ENCODE measurements at places on chromosomes 1 and 21. TPM values are rescaled to one million over a fixed set of nuclear protein-coding genes. Genes with fewer than 3 reads are reported as not detected.

RNF11 gene
- 71.4 TPM for total RNA-seq

PRAMEF4 gene
- not detected for total RNA-seq

TSPAN2 gene
- total RNA-seq, result 0.91 TPM

HEYL gene
- total RNA-seq, result 0.45 TPM

GPATCH2 gene
- 16.6 TPM for total RNA-seq

TSNAX gene
- 28.4 TPM for total RNA-seq

CELA2B gene
- total RNA-seq, result not detected

DDR2 gene
- total RNA-seq, result 88.1 TPM

LCE2A gene
- not detected for total RNA-seq

S100B gene
- 0.57 TPM for total RNA-seq

GON4L gene
- total RNA-seq, result 22.2 TPM

COL24A1 gene
- total RNA-seq, result not detected

AURKAIP1 gene
- 117 TPM for total RNA-seq
